ENCODE measurements at places on chromosomes 5 and 9.

DNA sequence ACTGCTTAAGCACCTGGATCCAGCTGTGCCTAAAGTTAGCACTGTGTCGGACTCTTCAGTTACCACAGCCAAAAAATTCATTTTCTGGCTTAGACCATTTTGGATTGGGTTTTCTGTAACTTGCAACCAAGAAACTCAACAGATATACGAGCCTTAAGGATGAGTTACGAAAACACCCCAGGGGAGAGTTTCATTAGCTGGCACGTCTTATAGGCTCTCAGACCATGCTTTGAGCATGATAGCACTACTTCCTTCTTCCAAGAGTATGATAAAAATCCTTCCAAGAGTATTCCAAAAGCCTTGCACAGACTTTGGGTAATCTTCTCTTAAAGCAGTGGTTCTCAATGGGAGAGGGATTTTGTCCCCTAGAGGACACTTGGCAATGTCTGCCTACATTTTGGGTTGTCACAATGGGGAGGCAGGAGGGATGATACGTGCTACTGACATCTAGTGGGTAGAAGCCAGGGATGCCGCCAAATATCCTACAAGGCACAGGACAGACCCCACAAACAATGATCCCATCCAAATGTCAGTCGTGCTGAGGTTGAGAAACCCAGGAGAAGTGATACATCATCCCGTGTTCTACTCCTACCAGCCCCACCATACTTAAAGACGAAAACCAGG lies 64.8 kb downstream of the SMIM23 start:
- DNase-seq, result no peak

DNA sequence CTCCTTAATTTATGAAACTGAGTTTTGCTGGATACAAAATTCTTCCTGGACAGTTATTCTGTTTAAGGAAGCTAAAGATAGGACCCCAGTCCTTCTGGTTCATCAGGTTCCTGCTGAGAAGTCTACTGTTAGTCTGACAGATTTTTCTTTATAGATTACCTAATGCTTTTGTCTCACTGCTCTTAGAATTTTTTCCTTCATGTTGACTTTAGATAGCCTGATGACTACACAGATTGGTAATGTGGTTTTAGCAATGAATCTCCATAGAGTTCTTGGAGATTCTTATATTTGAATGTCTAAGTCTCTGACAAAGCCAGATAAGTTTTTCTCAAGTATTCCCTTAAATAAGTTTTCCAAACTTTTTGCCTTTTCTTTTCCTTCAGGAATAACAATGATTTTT lies 419.7 kb downstream of the CDH10 start:
- no peak for DNase-seq

- DNase-seq, result no peak
Observed at GRCh38 chr5:150181027-150181426, 8.8 kb upstream of the SLC6A7 start.

GRCh38 chr9:80040457-80040856 lies 468.7 kb downstream of the TLE4 start:
- no peak for DNase-seq

DNA sequence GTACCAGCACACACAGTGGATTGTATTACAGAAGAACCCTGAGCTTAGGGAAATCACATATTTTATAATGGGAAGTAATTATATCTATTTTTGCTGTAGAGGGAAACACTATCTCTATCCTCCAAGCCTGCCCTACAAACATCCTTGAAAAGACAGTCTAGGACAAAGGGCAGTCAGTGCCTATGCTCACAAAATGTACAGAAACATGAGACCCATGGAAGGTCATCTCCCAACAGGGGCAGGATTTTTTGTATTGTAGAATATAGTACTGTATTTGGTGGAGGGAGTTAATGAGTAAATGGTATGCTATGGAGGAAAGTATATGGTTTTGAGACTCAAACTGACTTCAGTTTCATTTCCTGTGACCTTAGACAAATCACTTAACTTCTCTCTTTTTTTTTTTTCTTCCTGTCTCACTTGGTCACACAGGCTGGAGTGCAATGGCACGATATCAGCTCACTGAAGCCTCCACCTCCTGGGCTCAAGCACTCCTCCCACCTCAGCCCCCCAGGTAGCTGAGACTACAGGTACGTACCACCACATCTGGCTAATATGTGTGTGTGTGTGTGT lies 5.8 kb upstream of the RAB14 start:
- DNase-seq, result no peak

GRCh38 chr5:104146652-104147051 lies 584.1 kb upstream of the NUDT12 start:
- no peak for DNase-seq

- DNase-seq, result no peak
Observed at GRCh38 chr5:141636106-141636412, 590 bp downstream of the HDAC3 start.

GRCh38 chr5:174970502-174970901 lies 246.1 kb downstream of the MSX2 start:
- no peak for DNase-seq

DNA sequence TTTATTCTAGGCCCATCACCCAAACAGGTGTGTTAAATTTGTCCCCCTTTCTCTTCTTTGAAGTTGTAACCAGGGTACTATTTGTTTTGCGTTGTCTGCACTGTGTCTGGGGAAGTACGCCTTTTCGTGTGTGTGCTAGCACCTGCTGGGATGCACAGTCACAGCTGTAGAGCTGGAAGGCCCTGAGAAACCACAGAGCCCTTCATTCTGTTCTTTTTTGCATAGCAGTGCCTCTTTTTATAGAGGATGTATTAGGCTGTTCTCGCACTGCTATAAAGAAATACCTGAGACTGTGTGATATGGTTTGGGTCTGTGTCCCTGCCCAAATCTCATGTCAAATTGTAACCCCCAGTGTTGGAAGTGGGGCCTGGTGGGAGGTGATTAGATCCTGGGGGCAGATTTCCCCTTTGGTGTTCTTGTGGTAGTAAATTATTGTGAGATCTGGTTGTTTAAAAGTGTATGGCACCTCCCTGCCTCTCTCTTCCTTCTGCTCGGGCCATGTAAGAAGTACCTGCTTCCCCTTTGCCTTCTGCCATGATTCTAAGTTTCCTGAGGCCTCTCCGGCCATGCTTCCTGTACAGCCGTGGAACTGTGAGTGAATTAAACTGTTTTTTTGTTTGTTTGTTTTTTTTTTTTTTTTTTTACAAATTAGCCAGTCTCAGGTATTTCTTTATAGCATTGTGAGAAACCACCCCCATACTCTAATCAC lies 14.0 kb downstream of the SEC61B start:
- DNase-seq, result no peak

Data from HS-27A (cell line).